ENCODE measurements at places on chromosomes 1 and 21. TPM values are rescaled to one million over a fixed set of nuclear protein-coding genes. Genes with fewer than 3 reads are reported as not detected.

DNA sequence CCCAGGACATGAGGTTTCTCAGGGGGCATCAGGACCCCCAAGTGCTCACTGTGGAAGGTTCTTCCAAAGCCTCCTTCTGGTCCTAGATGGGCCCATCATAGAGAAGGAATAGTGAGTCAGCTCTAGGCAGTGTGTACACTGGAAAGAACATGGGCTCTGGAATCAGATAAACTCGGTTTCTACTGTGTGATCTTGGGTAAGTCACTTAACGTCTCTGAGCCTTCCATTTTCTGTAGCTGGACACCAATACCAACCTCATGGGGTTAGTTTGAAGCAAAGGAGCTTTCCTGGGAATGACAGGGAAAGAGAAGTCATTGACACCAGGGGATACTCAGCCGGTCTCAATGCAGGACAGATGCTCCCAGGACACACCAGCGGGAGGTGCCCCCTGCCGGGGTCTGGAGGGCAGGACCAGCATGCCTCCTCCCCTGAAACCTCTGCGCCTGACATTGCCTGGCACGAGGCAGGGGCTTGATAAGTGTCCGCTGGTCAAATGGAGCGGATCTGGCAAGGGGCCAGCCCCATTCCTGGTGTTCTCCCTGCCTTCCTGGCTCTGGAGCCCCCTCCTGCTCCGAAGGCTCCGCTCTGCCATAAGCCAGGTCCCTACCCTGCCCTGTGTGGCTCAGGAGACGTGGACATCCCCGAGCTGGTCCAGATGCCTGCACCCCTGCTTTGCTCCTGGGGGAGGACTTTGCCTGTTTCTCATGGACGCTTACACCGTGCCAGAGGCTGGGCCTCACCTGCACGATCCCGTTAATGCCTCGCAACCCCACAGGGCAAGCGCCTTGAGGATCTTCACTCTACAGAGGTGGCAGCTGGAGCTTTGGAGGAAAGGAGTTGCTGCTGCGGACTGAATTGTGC, 52.8 kb downstream of the EDN2 start:
- H3K4me3 ChIP-seq: no peak overlapping the region
- DNase-seq: no peak
- H3K27me3 ChIP-seq: peaks cover 10% of the 10 kb centered on the region
- no peaks in the 10 kb centered on the region for H3K36me3 ChIP-seq
- H3K4me1 ChIP-seq: no peaks in the 10 kb centered on the region

GRCh38 chr21:38376235-38376634, 119.4 kb downstream of the KCNJ15 start:
- no peaks in the 10 kb centered on the region for H3K4me1 ChIP-seq
- no peak overlapping the region for H3K27ac ChIP-seq
- no peaks in the 10 kb centered on the region for H3K36me3 ChIP-seq
- H3K4me3 ChIP-seq: no peak overlapping the region
- no peak for DNase-seq

GRCh38 chr1:113654883-113655282, 104.4 kb downstream of the PHTF1 start:
- peaks cover 35% of the 10 kb centered on the region for H3K4me1 ChIP-seq
- H3K4me3 ChIP-seq: no peak overlapping the region
- H3K36me3 ChIP-seq: no peaks in the 10 kb centered on the region
- no peak for DNase-seq

- H3K27ac ChIP-seq: no peak overlapping the region
- DNase-seq: no peak
- H3K4me3 ChIP-seq: no peak overlapping the region
- no peaks in the 10 kb centered on the region for H3K36me3 ChIP-seq
- no peaks in the 10 kb centered on the region for H3K27me3 ChIP-seq
Observed at GRCh38 chr1:7538849-7539768, 232.0 kb upstream of the VAMP3 start.

DNA sequence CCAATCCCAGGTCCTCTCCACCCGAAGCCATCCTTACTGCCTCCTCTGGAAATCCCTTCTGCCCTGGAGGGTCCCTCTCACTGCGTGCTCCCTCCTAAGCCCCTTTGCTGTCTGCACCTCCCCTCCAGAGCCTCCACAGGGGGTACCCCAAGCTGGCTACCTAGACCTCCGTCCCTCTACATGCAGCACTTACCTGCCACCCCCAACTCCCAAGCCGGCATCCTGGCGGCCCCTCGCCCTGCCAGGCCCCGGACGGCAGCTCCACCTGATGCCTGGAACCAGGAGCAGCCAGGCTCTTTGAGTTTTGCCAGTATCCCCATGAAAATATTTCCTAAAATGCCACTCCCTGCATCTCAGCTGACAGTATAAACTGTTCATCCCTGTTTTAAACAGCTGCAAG, 4.1 kb downstream of the PRDM15 start:
- H3K27me3 ChIP-seq: no peaks in the 10 kb centered on the region
- no peak for DNase-seq
- no peak overlapping the region for H3K27ac ChIP-seq
- H3K36me3 ChIP-seq: no peaks in the 10 kb centered on the region
- H3K4me1 ChIP-seq: peaks cover 37% of the 10 kb centered on the region
- H3K4me3 ChIP-seq: no peak overlapping the region

- DNase-seq: no peak
- no peaks in the 10 kb centered on the region for H3K4me1 ChIP-seq
- peaks cover 6% of the 10 kb centered on the region for H3K36me3 ChIP-seq
Observed at GRCh38 chr1:155827450-155827849, 29.6 kb downstream of the GON4L start.

DNA sequence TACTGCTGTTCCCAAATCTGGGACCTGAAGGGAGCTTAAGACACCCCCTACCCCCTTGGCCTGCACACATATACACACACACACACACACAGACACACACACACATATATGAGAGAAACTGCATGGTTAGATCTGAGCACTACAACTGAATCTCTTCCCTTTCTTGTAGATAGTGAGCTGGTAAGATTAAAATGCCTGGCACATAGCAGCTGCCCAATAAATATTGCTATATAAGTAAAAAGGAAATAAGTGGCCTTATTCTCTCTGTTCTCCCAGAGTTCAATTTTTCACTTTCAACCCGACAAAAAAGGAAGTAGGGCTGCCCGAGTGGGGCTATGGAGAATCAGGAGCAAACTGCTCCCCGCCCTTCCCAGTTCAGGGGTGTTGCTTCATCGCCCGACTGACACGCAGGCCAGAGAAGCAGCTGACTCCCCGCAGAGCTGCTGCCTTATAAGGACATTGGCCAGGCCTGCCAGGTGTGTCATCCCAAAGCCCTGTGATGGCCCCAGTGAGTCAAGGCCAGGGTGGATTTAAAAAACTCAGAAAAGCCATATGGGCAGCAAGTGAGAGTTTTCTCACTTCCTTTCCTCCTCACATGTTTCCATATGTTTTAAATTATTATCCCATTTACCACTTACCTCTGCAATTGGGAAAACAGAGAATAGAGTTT, 106.5 kb upstream of the SLC44A3 start:
- peak overlapping the region; percentile 49 for H3K27ac ChIP-seq
- peak; percentile 98 for DNase-seq
- H3K4me3 ChIP-seq: no peak overlapping the region
- no peaks in the 10 kb centered on the region for H3K27me3 ChIP-seq
- no peaks in the 10 kb centered on the region for H3K36me3 ChIP-seq
- peaks cover 17% of the 10 kb centered on the region for H3K4me1 ChIP-seq

DNA sequence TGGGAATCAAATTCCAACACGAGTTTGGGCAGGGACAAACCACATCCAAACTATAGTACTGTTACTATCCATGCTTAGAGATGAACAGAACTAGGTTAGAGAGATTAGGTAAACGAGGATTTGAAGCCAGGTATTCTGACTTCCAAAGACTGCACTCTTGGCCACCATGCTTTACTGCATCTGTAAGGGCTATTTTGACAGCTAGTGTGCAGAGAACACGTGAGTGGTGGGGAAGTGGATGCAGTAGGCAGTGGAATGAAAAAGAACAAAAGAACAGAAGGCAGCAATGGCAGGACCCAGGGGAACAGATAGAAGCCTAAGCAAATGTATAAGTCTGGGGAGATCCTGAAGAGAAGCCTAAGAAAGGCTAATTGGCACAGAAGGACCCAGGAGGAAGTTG, 59.1 kb upstream of the GJA8 start:
- no peaks in the 10 kb centered on the region for H3K27me3 ChIP-seq
- no peak overlapping the region for H3K4me3 ChIP-seq
- no peak overlapping the region for H3K27ac ChIP-seq
- no peak for DNase-seq
- H3K4me1 ChIP-seq: no peaks in the 10 kb centered on the region

DNA sequence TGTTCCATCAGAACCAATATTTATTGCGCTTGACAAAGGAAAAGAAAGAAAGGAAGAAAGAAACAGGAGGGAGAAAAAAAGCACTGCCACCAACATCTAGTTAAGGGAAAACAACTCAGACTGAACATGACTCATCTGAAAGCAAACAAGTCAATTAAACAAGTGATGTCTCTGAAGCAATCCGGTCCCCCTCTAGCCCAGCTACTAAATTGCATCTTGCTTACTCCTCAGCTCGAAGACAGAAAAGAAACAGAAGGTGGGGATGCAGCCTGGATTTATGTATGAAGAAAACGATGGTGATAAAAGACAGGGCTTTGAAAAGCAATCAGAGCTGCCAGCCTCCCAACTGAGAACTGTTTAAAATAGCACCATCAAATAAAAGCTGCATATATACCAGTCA, 188.2 kb downstream of the OMA1 start:
- H3K27ac ChIP-seq: no peak overlapping the region
- no peak overlapping the region for H3K4me3 ChIP-seq
- H3K27me3 ChIP-seq: no peaks in the 10 kb centered on the region
- H3K4me1 ChIP-seq: no peaks in the 10 kb centered on the region
- H3K36me3 ChIP-seq: no peaks in the 10 kb centered on the region
- DNase-seq: no peak

DNA sequence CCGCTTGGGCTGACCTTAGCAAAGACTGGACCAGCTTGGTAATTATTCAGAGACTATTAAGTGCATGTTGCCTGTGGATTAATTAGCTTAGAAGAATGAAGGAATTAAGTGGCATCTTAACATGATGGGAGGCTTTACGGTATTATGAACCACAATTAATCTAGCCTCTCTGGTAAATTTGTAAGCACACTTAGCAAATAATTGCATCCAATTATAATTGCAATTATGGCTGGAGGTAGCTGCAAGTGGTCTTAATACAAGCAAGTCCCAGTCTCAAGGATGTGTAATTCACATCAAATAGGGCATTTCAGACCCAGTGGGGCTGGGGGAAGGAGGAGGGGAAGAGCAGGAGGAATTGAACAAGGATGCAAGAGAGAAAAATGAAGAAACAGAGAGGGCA, 151.6 kb downstream of the CNIH3 start:
- no peak overlapping the region for H3K27ac ChIP-seq
- H3K36me3 ChIP-seq: no peaks in the 10 kb centered on the region
- H3K4me3 ChIP-seq: no peak overlapping the region
- no peaks in the 10 kb centered on the region for H3K27me3 ChIP-seq
- H3K4me1 ChIP-seq: peaks cover 10% of the 10 kb centered on the region
- no peak for DNase-seq

DNA sequence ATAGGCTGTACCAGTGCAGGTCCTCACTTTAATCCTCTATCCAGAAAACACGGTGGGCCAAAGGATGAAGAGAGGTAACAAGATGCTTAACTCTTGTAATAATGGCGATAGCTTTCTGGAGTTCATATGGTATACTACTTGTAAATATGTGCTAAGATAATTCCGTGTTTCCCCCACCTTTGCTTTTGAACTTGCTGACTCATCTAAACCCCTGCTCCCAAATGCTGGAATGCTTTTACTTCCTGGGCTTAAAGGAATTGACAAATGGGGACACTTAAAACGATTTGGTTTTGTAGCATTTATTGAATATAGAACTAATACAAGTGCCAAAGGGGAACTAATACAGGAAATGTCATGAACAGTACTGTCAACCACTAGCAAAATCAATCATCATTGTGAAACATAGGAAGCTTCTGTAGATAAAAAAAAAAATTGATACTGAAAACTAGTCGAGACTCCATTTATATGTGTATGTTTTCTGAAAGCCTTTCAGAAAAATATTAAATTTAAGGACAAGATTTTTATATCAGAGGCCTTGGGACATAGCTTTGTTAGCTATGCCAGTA, 7.0 kb downstream of the SOD1 start:
- H3K4me3 ChIP-seq: no peak overlapping the region
- no peak for DNase-seq
- H3K27ac ChIP-seq: no peak overlapping the region
- peaks cover 27% of the 10 kb centered on the region for H3K4me1 ChIP-seq
- no peaks in the 10 kb centered on the region for H3K36me3 ChIP-seq

DNA sequence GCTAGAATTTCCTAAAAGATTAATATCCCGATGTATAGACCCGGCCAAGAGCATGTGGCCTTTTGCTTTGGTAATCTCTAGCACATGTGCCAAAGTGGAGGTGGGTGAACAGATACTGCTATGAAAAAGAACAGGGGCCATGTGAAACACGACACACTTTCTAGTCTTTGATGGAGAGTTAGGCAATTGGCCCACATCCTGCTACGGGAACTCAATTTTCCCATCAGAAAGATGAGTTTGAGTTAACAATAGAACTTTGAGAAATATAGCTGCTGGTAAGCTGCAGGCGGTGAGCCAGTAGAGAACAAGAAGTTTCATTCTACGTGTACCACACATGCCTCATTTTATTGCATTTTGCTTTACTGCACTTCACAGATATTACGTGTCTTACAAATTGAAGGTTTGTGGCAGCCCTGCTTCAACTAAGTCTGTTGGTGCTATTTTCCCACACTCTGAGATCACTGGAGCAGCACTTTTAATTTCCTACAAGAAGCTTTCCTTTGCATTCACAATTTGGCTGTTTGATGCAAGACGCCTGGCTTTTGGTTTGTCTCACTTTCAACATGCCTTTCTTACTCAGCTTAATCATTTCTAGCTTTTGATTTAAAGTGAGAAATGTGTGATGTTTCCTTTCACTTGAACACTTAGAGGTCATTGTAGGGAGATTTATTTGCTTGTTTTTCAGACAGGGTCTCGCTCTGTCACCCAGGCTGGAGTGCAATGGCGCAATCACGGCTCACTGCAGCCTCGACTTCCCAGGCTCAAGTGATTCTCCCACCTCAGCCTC, 46.3 kb downstream of the HTR6 start:
- H3K36me3 ChIP-seq: no peaks in the 10 kb centered on the region
- no peak overlapping the region for H3K4me3 ChIP-seq
- DNase-seq: no peak
- H3K4me1 ChIP-seq: no peaks in the 10 kb centered on the region
- H3K27ac ChIP-seq: no peak overlapping the region
- H3K27me3 ChIP-seq: no peaks in the 10 kb centered on the region

GRCh38 chr1:57874418-57874877, 450.6 kb upstream of the DAB1 start:
- no peak overlapping the region for H3K4me3 ChIP-seq
- no peaks in the 10 kb centered on the region for H3K27me3 ChIP-seq
- no peaks in the 10 kb centered on the region for H3K4me1 ChIP-seq
- no peak for DNase-seq
- no peaks in the 10 kb centered on the region for H3K36me3 ChIP-seq

- DNase-seq: no peak
- H3K27me3 ChIP-seq: no peaks in the 10 kb centered on the region
- no peak overlapping the region for H3K4me3 ChIP-seq
- H3K27ac ChIP-seq: no peak overlapping the region
- H3K4me1 ChIP-seq: no peaks in the 10 kb centered on the region
Observed at GRCh38 chr1:30731806-30732276, 8.5 kb upstream of the MATN1 start.

MNDA gene
- total RNA-seq: 4.5 TPM

FAM177B gene
- not detected for total RNA-seq

MYBPHL gene
- not detected for total RNA-seq

MPL gene
- total RNA-seq: not detected

Data from sigmoid colon (tissue), 7 donors.